Stimulated activated naive CD4-positive, alpha-beta T cell (primary cell): ENCODE measurements at places on chromosomes 13 and 19.

GRCh38 chr13:67036699-67037457 is 193.3 kb downstream of the PCDH9 start:
- DNase-seq: no peak

GRCh38 chr19:30888937-30889336 is 460.3 kb downstream of the TSHZ3 start:
- DNase-seq: no peak

- DNase-seq: no peak
Observed at GRCh38 chr13:111177921-111178320, 62.8 kb downstream of the ARHGEF7 start.

GRCh38 chr19:13790354-13790753 is 4.9 kb upstream of the ZSWIM4 start:
- no peak for DNase-seq

GRCh38 chr13:30936971-30937370 is 4.5 kb downstream of the TEX26 start:
- no peak for DNase-seq

- DNase-seq: no peak
Observed at GRCh38 chr13:75334634-75335447, 147.1 kb downstream of the TBC1D4 start.

GRCh38 chr13:39281539-39282150 is 243.4 kb downstream of the NHLRC3 start:
- DNase-seq: no peak

GRCh38 chr19:18558604-18559003 is 934 bp downstream of the KXD1 start:
- no peak for DNase-seq

- DNase-seq: no peak
Observed at GRCh38 chr13:103287659-103288058, 221.4 kb upstream of the SLC10A2 start.

DNA sequence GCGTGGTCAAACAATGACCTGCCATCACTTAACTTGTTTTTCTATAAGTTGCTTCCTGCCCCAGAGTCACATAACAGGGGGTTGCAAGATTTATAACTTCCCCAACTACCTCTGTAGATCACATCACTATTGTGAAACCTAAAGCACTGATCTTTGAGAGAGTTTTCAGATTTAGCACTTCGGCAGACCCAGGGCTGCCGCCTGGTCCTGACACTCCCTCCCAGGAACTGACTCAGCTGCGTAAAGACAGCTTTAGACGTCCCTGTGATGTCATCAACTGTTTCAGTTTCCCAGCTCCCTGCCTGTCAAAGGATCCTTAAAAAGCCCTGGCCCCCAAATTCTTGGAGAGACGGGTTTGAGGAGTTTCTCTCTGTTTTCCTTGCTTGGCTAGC is 33.3 kb downstream of the IGFL2 start:
- no peak for DNase-seq

- DNase-seq: no peak
Observed at GRCh38 chr13:97953376-97953970, at the start of gene IPO5. Gene IPO5, plus strand, starts transcription at chr13:97953675. Its CDS starts 23,022 bp downstream, at chr13:97976697.

GRCh38 chr13:20526664-20527063 is 1.0 kb upstream of the CRYL1 start:
- DNase-seq: no peak

DNA sequence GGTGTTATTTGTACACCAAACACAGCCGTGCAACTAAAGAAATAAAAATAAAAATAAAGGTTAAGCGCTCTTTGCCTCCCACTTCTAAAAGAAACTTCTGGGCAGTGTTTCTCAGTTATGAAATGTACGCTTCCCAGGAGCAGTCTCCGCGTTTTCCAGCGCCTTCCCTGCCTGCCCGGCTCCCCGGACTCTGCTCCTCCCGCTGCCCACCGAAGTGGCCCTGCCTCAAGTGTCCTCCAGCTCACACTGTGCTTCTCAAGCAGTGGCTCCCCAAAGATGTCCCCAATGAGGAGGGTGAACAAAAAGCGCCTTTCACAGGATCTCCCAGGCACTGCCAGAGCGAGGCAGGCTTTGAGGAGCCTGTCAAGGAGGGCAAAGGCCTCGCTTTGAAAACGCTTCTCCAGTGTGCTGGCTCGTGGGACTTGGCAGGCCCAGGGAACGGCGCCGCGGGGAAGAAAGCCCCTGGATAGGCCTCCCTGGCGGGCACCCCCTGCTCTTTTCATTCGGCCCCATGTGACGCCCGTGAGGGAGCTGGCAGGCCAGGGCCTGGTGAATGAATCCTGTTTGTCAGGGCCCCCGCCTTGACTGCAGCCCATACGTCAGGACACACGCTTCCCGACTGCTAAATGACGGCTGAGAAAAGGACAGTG is 187.1 kb downstream of the FOXO1 start:
- DNase-seq: no peak

DNA sequence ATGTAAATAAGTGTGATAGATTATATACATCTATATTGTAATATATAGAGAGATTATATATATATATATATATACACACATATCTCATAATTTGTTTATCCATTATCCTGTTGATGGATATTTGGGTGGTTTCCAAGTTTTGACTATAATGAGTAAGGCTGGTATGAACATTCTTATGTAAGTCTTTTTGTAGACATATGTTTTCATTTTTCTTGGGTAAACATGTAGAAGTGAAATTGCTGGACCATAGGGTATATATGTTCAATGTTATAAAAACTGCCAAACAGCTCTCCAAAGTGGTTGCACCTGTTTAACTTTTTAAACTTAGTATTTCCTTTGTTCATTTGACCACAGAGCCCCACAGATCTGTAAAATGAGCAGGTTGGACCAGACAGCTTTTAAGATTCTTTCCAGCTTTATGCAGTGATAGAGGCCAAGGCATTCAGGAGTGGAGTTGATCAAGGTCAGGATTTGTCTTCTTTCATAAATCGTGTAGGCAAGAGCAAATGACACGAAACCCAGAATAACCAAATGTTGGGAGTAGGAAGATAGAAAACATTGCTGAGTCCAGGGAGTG is 21.7 kb upstream of the KATNAL1 start:
- no peak for DNase-seq

DNA sequence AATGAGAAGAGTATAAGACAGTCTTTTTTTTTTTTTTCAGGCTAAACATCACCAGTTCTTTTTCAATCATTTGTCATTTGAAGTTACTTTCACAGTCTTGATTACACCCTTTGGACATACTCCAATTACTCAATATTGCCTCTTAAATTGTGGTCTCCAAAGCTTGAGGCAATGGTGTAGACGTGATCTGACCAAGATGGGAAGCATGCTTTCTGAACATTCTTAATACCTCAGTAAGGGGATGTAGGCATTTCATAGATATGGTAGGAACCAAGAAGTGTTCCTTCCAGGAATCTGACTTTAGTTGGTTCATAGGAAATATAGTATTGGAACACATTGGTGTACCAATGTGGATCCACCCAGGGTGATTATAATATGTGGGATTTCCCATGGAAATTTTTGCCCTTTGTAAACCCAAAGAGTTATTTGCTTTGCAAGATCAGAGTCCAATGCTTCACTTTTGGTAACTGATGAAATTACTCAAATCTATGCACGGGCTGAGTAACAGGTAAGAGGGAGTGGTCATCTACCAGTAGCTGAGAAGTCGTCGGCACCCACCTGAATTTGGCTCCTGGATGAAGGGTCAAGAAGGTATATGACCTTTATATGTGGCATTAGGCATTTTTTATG is 62.2 kb downstream of the ERCC5 start:
- DNase-seq: no peak

GRCh38 chr19:56856822-56857221 is 16.3 kb upstream of the PEG3 start:
- no peak for DNase-seq

DNA sequence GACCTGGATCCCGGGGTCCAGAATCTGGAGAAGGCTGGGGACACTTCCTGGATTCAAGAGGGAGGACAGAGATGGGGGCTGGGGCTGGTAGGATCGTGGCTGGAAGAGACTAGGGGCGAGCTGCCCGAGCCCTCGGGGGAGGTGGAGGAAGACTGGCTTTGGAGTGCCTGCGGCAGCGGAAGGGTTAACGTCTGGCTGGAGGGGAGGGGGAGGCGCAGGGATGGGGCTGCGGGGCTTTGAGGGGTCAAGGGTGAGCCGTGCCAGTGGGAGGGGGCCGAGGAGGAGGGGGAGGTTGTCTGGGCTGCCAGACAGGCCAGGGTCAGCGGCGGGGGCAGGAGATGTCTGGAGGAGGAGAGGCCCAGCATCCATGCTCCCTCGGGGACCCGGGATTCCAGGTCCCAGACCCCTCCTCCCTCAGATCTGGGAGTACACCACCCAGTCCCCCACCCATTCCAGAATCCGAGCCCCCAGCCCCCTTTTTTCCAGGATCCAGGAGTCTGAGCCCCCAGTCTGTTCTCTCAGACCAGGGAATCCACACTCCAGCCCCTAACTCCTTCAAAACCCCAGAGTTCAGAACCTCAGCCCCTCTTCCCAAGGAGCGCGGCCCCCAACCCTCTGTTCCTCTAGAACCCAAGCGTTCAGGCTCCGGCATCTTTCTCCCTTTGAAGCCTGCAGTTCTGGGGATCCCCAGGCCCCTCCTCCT is 3.2 kb upstream of the SPACA6 start:
- DNase-seq: no peak

DNA sequence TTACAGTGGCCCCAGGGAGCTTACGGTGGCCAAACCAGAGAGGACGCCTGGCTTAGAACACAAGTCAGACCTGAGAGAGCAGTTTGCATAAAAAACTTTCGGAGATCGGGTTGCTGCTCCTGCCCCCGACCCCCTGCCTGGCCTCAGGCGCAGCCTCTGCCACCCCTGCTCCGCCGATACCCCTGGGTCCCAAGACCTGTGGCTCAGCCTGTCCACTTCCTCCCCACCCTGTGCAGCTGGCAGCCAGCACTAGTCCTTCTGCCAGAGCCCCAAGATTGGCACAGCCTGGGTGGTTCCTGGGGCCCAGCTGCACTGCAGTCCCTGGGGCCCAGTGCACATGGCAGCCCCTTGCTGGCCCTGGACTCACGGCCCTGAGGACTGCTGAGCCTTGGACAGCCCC is 56.2 kb upstream of the SOX1 start:
- DNase-seq: no peak

DNA sequence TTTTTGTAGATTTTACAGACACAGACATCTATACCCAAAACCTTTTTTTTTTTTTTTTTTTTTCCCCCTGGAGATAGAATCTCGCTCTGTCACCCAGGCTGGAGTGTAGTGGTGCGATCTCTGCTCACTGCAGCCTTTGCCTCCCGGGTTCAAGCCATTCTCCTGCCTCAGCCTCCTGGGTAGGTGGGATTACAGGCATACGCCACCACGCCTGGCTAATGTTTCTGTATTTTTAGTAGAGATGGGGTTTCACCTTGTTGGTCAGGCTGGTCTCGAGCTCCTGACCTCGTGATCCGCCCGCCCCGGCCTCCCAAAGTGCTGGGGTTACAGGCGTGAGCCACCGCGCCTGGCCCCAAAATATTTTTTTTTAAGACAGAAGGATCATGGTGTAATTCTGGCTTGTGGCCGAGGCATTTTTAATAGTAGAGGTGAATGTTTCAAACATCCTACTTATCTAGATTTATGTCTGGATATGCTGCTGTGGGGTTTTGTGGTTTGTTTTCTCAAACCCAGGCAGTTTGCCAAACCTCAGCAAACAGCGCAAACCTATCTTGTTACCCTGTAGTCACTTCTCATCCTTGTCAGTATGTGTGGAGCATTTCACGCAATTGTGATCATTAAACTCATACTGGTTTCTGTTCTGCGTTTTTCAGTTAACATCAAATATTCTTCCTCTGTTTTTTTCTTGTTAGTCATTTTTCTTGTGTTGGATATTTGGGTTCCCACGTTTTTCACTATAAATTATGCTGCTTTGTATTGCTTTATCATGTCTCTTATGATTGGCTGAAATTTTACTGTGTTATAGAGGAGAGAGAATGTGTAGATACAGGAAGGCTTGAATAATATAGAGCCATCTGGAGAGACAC is 36.2 kb upstream of the GARRE1 start:
- peak; percentile 63 for DNase-seq

- no peak for DNase-seq
Observed at GRCh38 chr19:39248806-39249205, at the start of gene IFNL4. Gene IFNL4, minus strand, starts transcription at chr19:39248856.

GRCh38 chr19:3098515-3099346 is 4.6 kb downstream of the GNA11 start:
- DNase-seq: peak; percentile 36

GRCh38 chr13:41928323-41928722 is 32.6 kb downstream of the VWA8 start:
- no peak for DNase-seq

- no peak for DNase-seq
Observed at GRCh38 chr13:99254830-99255229, 3.3 kb downstream of the GPR18 start.

DNA sequence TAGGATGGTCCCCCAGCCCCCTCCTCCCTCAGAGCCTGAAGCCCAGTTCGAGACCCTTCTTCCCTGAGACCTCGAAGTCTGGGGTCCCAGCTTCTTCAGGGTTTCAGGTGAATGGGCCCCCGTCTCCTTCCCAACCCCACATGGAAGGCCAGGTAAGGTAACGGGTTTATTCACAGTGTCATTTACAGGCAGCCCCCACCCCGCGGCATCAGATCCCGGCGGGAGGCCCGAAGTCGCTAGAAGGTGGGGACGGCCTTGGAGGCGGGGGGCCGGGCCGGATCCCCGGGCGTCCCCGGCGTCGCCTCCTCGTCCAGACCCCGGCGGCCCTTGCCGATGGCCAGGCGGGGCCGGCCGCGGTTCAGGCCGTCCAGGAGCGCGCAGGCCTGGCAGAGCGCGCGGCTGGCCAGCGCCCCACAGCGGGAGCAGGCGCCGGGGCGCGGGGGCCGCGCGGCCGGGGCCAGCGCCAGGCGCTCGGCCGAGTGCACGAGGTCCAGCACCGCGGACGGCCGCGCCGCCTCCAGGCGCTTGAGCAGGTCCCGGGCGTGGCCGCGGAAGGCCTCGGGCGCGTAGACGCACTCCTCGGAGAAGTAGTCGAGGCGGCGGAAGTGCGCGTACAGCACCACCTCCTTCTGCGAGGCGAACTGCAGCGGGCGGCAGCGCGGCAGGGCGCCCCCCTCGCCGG is 9.7 kb downstream of the CTU1 start:
- peak; percentile 9 for DNase-seq

DNA sequence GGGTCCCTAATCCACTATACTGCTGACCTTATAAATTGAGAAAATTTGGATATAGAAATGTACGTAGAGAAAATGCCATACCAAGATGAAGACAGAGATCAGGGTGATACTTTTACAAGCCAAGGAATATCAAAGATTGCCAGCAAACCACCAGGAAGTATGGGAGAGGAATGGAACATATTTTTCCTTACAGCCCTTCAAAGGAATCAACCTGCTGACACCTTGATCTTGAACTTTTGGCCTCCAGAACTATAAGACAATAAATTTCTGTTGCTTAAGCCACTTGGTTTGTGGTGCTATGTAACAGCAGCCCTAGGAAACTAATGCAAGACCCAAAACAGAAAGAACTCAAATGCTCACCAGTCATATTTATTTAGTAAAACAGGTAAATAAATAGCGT is 10.3 kb upstream of the NDFIP2 start:
- DNase-seq: no peak
